Esophagus mucosa (tissue), 1 donor: ENCODE measurements at places on chromosomes 7 and 10. TPM values are rescaled to one million over a fixed set of nuclear protein-coding genes. Genes with fewer than 3 reads are reported as not detected.

- ATAC-seq, result peak; percentile 57
Observed at GRCh38 chr7:116588641-116589594, 64.1 kb downstream of the CAV1 start.

- no peak for ATAC-seq
Observed at GRCh38 chr7:109963741-109964140, 1127.2 kb upstream of the LRRN3 start.

DNA sequence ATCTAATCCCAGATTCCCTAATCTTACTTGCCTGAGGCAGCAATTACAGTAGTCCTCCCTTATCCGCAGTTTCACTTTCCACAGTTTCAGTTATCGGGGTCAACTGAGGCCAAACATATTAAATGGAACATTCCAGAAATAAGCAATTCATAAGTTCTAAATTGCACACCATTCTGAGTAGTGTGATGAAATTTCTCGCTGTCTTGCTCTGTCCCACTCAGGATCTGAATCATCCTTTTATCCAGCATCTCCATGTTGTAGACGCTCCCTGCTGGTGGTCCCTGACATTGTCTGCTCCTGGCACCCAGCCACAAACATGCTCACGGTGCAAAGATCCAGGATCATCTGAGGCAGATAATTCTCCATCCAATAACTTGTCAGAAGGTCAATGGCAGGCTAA, 128.7 kb upstream of the CXCL12 start:
- ATAC-seq, result no peak

- no peak for ATAC-seq
Observed at GRCh38 chr10:74047871-74048270, 50.0 kb downstream of the VCL start.

GRCh38 chr7:50226669-50227068, 77.8 kb upstream of the IKZF1 start:
- ATAC-seq, result no peak

- no peak for ATAC-seq
Observed at GRCh38 chr10:18203471-18203870, 63.2 kb downstream of the CACNB2 start.

GRCh38 chr7:135389971-135390370, 119.9 kb downstream of the CNOT4 start:
- no peak for ATAC-seq

- ATAC-seq, result no peak
Observed at GRCh38 chr10:12041766-12042408, 722 bp downstream of the UPF2 start.

LEP gene
- 0.12 TPM for total RNA-seq

SEMA3D gene
- 0.16 TPM for total RNA-seq
